ENCODE measurements at places on chromosomes 2 and 18.
A peak's percentile ranks its signal among the peaks of the same experiment; 100 is the strongest.

- DNase-seq: no peak
Observed at GRCh38 chr2:196249171-196249570, 77.8 kb upstream of the STK17B start.

- peak; percentile 71 for DNase-seq
Observed at GRCh38 chr18:57437766-57438671, 2.8 kb downstream of the ONECUT2 start.

- no peak for DNase-seq
Observed at GRCh38 chr18:58378411-58379379, 250.2 kb downstream of the ALPK2 start.

DNA sequence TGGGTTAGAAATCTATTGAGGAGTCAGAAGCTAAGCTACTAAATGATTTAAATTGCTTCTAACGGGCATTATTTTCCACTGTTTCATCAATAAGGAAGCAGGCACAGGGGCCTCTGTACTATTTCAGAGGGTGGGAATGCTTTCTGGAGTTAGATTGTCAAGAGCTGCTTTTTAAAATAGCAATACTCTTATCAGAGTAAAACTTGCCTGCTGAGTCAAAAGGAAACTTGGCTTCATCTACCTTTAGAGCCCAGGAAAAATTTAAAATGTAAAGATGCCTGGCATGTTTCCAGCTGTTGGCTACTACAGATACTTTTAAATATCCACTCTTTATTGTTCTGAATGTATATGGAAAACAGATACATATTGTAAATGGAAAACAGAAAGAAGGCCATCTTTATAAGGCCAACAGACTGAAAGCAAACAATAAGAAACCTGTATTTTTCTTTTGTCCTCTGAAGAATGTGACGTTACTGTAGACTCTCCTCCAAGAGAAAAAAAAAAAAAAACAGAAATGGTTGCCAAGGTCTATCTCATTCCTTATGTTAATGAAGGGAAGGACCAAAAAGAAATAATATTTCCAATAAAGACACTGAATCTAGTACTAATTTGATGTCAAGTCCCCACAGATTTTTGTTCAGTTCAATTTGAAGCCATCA is 79.1 kb downstream of the FIGN start:
- no peak for DNase-seq

DNA sequence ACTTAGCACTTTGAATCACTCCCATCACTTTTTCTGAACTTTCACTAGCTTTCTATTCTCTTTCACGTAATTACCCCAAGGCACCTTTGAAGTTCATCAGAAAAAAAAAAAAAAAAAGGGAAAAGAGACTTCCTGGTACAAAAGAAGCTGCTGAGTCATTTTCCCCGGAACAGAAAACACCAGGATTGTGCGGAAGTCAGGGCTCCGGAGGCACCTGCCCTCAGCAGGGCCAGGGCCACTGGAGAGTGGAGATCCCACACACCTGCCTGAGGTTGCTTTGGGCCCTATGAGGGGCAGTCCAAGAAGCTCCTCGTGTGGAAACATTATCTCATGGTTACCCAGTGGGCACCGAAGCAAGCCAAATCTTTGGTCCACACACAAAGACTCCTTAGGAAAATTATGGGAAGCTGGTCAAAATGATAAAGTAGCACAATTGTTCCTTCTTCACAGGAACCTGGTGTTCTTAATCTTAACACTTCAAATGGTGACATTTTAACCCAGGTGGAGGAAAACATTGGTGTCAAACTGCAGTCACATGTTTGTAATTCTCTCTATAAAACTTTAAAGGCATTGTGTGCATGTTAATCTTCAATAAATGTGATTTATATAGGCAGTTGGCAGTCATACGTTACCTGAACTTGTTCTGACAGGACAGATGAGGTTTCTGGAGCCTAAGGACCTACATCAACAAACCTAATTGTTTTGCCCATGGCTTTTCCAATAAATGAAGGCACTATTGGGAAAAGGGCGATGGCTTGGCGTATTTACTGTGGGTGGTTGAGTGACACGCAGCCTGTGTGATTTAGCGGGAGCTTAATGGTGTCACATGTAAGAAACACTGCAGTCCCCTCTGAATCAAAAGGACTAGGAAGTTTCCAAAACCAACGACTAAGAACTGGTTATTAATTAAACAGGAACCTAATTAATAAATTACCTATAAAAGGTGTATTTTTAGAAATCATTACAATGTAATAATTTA is 23.4 kb upstream of the FAM110C start:
- DNase-seq: no peak

DNA sequence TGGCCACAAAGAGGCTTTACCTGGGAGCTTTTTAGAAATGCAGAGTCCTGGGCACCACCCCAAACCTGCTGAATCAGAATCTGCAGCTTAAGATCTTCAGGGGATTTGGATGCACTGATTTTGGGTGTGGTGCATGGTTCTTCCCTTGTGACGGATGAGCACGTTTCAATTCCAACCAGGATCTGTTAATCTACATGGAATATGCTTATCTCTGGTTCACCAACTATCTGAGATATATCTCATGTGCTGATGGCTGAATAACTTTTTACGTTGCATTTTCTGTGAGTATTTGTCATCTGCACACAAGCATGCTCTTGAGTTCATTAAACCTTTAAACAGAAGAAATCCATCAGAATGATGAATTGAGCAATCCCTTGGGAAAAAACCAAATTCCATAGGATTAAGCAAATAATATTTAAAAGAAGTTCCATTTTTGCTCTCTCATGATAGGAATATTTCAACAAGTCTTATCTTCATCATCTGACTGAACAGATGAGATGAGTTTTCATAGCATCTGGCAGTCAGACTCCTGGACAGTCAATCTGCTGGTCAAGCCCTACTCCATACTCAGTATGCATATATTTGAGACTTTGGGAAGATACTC is 120.6 kb downstream of the PLB1 start:
- no peak for DNase-seq

DNA sequence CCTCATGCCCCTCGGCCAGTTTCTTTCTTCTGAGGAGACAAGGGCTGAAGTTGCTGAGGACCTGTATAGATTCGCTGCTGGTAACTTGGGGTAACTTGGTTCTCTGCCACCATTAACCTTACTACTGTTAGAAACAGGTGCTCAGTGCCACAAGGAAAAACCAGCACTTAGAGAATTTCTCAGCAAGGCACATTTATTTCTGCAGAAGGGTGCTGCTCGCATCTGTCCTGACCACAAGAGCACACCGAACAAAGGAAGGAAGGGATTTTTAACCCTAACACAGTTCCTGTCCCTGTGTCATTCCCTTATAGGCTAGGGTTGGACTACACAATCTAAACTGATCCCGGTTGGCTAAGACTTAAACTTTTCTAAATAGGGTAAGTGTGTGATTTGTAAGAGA is 154.1 kb downstream of the SOCS6 start:
- DNase-seq: no peak

- DNase-seq: no peak
Observed at GRCh38 chr2:40433736-40434135, 18.2 kb downstream of the SLC8A1 start.

DNA sequence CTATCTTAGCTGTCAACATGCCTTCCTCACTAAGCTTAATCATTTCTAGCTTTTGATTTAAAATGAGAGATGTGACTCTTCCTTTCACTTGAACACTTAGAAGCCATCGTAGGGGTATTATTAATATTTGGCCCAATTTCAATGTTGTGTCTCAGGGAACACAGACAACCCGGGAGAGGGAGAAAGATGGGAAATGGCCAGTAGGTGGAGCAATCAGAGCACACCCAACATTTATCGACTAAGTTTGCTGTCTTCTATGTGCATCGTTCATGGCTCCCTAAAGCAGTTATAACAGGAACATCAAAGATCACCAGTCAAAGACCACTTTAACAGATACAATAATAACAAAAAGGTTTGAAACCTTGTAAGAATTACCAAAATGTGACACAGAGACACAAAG is 110.2 kb downstream of the OLA1 start:
- no peak for DNase-seq

DNA sequence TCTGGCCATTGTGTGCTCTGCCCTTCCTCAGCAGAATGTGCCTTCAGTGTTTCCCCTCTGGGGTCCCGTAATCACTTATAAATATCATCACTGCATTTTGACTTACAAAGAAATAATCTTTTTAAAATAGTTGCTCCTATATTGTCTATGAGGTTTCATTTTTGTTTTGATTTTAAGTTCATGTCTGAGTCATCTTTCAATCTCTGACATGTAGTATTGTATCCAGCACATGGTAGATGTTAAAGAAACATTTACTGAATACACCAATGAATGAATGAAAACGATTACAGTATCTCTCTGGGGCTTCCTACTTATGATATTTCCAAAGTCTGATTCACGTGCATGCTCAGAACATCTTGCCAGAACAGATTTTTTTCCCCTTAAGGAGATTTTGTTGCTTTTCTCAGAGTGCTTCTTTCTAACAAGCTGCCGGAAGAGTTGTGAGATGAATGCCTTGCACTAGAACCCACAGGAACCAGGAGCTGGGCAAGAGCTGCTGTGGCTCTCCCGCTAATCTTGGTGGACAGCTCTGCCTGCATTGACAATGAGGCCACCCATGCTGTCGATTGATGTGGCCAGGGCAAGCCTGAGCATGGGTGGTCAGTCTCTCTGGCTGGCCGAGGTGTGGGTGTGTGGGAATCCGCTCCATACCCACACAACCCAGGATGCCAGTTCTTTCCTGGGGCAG is 199.4 kb downstream of the CYRIA start:
- no peak for DNase-seq

DNA sequence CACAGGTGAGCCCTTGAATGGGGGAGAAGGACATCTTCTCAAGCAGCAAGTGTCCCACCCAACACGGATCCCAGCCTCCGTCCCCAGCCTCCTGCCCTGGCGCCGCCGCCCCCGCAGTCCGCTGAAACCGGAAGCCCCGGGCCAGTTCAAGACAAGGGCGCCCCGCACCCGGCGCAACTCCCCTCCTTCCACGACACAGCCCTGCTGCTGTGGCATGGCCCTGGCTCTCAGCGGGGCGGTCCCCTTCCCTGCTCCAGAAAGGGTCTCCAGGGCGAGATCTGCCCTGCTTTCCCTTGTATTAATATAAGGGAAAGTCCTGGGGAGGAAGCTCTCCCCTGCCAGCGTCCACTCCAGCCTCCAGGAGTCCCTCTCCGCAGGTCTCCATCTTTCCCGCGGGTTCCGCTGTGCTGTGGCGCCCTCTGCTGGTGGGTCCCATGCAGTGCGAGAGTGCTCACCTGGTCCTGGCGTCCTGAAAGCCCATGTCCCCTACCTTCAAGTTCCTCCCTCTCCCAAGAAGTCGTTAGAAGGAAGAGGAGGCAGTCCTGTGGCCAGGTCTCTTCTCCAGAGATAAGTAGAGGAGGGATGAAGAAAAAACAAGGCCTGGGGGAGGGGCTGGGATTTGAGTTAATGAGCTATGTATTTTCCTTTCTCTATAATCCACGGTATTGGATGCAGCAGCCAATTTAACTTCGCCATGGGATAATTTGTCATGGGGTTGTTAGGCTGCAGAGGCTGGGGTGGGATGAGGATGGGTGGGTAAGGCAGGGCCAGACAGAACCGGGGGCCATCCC is 176.0 kb downstream of the SMAD2 start:
- peak; percentile 61 for DNase-seq

DNA sequence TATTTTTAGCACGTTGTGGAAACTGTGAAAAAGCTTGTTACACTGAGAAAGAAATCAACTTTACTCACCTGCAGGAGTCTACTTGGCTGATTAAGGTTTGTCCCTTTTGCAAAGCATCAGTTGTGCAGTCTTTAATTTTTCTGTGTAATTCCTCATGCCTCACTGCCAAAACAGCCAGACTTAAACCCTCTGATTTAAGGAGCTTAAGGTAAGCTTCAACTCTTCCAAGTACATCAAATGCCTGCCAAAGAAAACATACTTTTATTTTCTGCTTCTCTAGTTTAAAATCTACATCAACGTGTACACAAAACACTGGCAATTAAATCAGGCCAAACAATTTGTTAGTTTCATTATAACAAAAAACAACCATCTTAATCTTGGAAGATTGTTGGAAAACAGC is 98.0 kb upstream of the TTN start:
- DNase-seq: no peak

GRCh38 chr2:215866606-215867005 is 146.7 kb downstream of the MREG start:
- DNase-seq: no peak

DNA sequence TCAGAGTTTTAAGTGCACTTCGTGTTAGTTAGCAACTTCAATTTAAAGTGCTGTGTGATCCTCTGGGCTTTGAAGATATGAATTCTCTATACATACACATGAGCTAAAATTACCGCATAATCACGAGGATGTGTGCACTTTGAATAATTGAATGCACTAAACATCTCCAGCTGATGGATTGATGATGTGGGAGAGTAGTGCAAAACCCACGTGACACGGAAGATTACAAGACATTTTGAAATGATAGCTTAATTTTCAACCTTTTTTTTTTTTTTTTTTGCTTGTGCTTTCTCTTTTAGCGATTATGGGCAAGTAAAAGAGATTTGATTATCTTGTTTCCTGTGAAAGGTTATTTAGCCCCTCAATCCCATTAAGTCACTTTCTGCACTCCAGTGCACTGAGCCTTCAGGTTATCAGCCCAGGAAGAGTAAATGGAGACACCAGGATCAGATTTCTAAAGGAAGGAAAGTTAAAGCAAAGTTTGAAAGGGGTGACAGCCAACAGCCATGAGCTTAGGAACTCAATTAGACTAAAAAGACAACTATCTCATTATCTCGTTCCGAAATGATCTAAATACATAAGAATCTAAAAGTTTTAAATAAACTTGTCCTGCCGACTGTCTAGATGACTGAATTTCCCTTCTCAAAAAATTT is 81.6 kb downstream of the CDK15 start:
- no peak for DNase-seq

DNA sequence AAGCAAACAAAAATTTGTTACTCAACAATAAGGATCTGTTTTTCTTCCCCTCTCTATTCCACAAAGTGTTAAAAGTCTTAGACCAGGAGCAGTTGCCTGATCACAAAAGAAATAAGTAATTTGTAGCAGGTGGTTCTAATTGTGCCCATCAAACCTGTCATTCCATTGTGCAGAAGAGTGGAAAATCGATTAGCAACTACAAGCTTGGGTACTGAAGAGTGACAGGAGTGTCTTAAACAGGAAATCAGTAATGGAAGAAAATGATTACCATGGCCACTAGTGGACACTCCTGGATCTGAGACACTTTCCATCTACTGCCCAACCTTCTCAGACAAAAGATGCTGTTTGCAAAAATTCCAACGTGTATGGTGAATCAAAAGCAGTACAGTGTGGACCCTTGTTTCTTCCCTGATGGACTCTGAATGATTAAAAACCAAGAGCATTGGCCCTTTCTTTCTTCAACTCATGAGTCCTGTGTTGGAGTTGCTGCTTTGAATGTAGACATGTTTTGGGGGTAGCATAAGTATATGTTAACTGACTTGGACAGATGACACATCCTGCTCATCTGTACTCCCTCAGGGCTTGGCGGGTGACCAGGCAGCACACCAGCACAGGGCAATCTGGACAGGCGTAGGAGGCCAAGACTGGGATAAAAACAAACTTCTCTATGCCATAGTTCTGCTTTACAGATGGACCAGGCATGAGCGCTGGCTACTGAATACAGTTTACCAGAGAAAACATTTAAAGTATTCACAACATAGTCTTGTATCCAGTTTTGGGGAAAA is 51.9 kb downstream of the PLA2R1 start:
- no peak for DNase-seq
